Activated CD8-positive, alpha-beta T cell treated with anti-CD3 and anti-CD28 coated beads for 36 hours (primary cell): ENCODE measurements at places on chromosomes 7 and 10.

GRCh38 chr10:20254078-20254477, 437.8 kb downstream of the PLXDC2 start:
- no peak overlapping the region for H3K27ac ChIP-seq
- no peaks in the 10 kb centered on the region for H3K4me1 ChIP-seq
- no peaks in the 10 kb centered on the region for H3K36me3 ChIP-seq
- H3K4me3 ChIP-seq, result no peak overlapping the region

- no peaks in the 10 kb centered on the region for H3K4me1 ChIP-seq
- H3K36me3 ChIP-seq, result no peaks in the 10 kb centered on the region
- no peak for DNase-seq
- no peaks in the 10 kb centered on the region for H3K27me3 ChIP-seq
- H3K27ac ChIP-seq, result no peak overlapping the region
Measured at GRCh38 chr7:122166740-122167139, 22.7 kb upstream of the AASS start.

DNA sequence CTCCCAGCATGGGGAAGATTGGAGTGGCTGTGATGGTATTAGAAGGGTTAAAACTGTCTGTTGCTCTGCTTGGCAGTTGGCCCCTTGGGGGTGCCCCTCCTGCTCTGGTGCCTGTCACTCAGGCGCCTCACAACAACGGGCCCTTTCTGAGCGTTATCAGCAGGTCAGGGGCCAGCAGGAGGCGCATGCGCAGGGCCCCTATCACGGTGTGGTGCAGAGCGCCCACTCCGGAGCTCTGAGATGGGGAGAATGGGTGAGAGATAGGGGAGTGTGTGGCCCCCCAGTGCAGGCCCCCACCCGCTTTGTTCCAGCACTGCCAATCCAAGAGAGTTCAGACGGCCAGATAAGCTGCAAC, 24.8 kb downstream of the GBX1 start:
- H3K27ac ChIP-seq, result no peak overlapping the region
- H3K27me3 ChIP-seq, result no peaks in the 10 kb centered on the region
- no peak for DNase-seq
- H3K36me3 ChIP-seq, result peaks cover 5% of the 10 kb centered on the region
- H3K4me3 ChIP-seq, result no peak overlapping the region

DNA sequence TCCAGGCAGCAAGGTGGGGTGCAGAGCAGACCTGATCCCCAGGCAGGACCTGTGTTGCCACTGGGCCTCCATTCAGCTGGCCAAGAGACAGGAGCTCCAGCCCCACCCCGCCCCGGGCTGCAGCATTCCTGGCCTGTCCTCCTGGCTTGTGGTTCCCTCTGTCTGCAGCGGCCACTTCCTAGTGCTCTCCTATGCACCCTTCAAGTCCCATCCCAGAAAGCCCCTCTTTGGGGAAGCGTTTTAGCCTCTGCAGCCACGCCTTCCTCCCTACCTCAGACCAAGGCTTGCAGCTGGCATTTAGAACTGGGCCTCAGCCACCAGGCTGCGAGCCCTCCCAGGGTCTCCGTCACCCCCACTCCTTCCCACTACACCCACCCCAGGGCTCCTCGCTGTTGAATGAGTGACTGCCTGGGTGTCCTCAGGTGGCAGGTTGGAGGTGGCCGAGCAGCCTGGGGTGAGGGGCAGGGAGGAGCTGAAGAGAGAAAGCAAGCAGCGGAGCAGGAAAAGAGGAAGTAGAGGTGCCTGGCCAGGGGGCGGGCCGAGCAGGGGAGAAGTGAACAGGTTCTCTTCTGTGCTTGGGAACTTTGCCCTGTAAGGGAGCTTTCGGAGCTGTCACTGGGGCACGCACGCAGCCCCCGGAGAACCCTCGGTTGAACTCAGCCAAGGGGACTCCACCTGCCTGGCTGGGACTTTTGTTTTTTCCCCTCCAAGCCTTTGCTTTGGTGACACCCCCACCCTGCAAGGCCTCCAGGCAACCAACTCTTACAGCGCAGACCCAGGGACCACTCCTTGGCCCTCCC, 109.1 kb upstream of the TNRC18 start:
- H3K27ac ChIP-seq, result peak overlapping the region; percentile 93
- no peaks in the 10 kb centered on the region for H3K27me3 ChIP-seq
- H3K4me3 ChIP-seq, result peak overlapping the region; percentile 94
- peaks cover 26% of the 10 kb centered on the region for H3K36me3 ChIP-seq

GRCh38 chr10:118033905-118034304, 12.8 kb downstream of the RAB11FIP2 start:
- no peak overlapping the region for H3K4me3 ChIP-seq
- DNase-seq, result no peak
- peaks cover 27% of the 10 kb centered on the region for H3K4me1 ChIP-seq
- no peaks in the 10 kb centered on the region for H3K27me3 ChIP-seq
- H3K36me3 ChIP-seq, result peaks cover 14% of the 10 kb centered on the region
- no peak overlapping the region for H3K27ac ChIP-seq

DNA sequence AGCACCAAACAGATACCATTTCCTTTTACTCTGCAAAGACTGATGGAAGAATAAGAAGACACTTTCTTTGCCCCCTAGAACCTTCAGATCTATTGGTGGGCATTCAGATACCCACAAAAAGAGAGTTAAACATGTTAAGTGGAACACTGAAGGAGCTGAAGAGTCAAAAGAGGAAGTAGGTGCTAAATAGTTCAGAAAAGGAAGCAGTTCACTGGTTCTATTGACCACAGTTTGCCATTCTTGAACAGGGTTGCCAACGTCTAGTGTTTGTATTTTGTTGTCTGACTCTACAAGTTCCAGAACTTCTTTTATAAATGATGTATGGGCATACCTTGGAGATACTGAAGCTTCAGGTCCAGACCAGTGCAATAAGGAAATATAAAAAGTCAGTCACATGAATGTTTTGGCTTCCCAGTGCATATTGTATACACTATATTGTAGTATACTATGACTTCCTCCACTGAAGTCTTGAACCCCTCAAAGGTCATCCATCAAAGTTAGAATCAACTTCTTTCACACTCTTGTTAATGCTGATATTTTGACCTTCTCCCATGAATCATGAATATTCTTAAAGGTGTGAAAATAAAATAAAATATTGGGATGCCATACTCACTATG, 47.5 kb upstream of the AGR3 start:
- H3K4me3 ChIP-seq, result no peak overlapping the region
- DNase-seq, result no peak
- no peaks in the 10 kb centered on the region for H3K27me3 ChIP-seq
- peaks cover 1% of the 10 kb centered on the region for H3K36me3 ChIP-seq

DNA sequence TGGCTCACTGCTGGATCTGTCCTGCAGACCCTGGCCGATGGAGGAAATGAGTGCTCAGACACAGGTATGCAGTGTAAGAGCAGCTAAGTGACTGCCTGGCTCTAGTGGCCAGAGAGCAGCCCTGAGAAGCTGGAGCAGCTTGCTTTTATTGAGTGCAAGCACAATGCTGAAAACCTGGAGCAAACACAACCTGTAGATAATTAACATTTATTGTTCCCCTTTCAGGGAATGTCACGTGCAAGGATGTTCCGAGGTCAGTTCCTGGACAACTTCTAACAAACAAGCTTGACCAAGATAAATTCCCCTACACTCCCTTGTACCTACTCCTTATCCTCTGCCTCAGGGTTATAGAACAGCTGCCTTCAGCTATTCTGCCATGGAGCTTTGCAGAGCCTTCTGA, 31.3 kb downstream of the DDC start:
- no peak overlapping the region for H3K4me3 ChIP-seq
- H3K27me3 ChIP-seq, result peaks cover 2% of the 10 kb centered on the region
- H3K27ac ChIP-seq, result no peak overlapping the region
- H3K36me3 ChIP-seq, result no peaks in the 10 kb centered on the region
- H3K4me1 ChIP-seq, result peaks cover 8% of the 10 kb centered on the region

- no peaks in the 10 kb centered on the region for H3K27me3 ChIP-seq
- no peak overlapping the region for H3K27ac ChIP-seq
- H3K4me1 ChIP-seq, result no peaks in the 10 kb centered on the region
- no peaks in the 10 kb centered on the region for H3K36me3 ChIP-seq
Measured at GRCh38 chr7:132193898-132194297, 382.4 kb downstream of the PLXNA4 start.

- H3K27me3 ChIP-seq, result no peaks in the 10 kb centered on the region
- H3K4me1 ChIP-seq, result peaks cover 26% of the 10 kb centered on the region
- H3K36me3 ChIP-seq, result peaks cover 5% of the 10 kb centered on the region
- H3K4me3 ChIP-seq, result no peak overlapping the region
- no peak overlapping the region for H3K27ac ChIP-seq
Measured at GRCh38 chr10:100371482-100372027, 24.5 kb downstream of the SCD start.

GRCh38 chr10:85152496-85152895, 824.1 kb downstream of the CCSER2 start:
- H3K27ac ChIP-seq, result no peak overlapping the region
- H3K4me1 ChIP-seq, result no peaks in the 10 kb centered on the region
- no peaks in the 10 kb centered on the region for H3K27me3 ChIP-seq
- no peak overlapping the region for H3K4me3 ChIP-seq
- no peaks in the 10 kb centered on the region for H3K36me3 ChIP-seq
- no peak for DNase-seq

- H3K27me3 ChIP-seq, result no peaks in the 10 kb centered on the region
- no peak for DNase-seq
- no peaks in the 10 kb centered on the region for H3K4me1 ChIP-seq
- H3K36me3 ChIP-seq, result no peaks in the 10 kb centered on the region
- no peak overlapping the region for H3K4me3 ChIP-seq
- no peak overlapping the region for H3K27ac ChIP-seq
Measured at GRCh38 chr7:47634273-47634672, 52.4 kb upstream of the TNS3 start.

GRCh38 chr10:9302140-9302746, 1247.8 kb downstream of the GATA3 start:
- no peaks in the 10 kb centered on the region for H3K4me1 ChIP-seq
- H3K27me3 ChIP-seq, result peaks cover 10% of the 10 kb centered on the region
- peak; percentile 19 for DNase-seq
- no peak overlapping the region for H3K4me3 ChIP-seq
- H3K36me3 ChIP-seq, result no peaks in the 10 kb centered on the region
- H3K27ac ChIP-seq, result no peak overlapping the region

DNA sequence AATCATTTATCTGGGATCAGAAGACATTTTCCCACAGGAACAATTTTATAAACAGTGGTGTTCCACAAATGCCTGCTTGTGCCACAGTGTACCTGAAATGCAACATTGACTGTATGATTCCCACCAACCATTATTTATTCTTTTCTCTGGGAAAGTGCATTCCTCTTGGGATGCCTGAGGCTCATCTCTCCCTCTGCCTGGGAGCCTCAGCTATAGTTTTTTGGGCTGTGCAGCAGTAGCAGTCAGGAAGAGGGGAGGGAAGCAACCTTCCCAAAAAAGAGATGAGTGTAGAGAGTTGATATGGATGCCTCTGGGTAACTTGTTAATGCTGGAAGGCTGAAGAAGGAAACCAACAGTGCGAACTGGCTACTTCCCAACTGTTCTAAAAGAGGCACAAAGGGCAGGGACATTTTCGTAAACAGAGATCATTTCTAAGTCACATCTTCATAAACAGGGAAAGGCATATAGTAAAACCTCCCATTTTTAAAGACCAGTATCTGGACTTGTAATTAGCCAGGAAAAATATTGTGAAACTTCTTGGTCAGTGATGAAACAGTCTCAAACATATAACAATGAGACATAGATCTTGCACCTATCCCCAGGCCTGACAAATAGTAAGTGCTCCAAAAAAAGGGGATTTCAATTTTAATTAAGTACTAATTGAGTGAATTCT, 1.4 kb upstream of the CALD1 start:
- DNase-seq, result no peak
- H3K27me3 ChIP-seq, result peaks cover 3% of the 10 kb centered on the region
- no peaks in the 10 kb centered on the region for H3K36me3 ChIP-seq
- H3K4me3 ChIP-seq, result no peak overlapping the region
- no peak overlapping the region for H3K27ac ChIP-seq

DNA sequence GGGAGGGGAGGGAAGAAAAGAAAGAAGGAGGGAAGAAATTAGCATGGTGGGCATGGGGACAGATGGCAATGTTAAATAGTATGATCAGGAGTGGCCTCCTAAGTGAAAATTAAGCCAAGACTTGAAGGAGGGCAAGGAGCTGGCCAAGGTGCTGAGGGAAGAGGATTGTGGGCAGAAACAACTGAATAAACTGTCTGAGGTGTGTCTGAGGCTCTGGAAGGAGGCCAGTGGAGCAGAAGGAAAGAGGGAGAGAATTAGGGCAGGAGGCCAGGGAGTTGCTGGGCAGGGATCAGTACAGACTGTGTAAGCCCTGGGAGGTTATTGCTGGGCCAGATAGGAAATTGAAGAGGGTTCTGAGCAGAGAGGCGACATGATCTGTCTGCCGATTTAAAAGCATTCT, 40.6 kb upstream of the VKORC1L1 start:
- no peak overlapping the region for H3K4me3 ChIP-seq
- H3K4me1 ChIP-seq, result peaks cover 4% of the 10 kb centered on the region
- H3K27ac ChIP-seq, result no peak overlapping the region
- no peaks in the 10 kb centered on the region for H3K27me3 ChIP-seq
